AG09309 (cell line): ENCODE measurements at places on chromosomes 11 and 22.
A peak's percentile ranks its signal among the peaks of the same experiment; 100 is the strongest.

DNA sequence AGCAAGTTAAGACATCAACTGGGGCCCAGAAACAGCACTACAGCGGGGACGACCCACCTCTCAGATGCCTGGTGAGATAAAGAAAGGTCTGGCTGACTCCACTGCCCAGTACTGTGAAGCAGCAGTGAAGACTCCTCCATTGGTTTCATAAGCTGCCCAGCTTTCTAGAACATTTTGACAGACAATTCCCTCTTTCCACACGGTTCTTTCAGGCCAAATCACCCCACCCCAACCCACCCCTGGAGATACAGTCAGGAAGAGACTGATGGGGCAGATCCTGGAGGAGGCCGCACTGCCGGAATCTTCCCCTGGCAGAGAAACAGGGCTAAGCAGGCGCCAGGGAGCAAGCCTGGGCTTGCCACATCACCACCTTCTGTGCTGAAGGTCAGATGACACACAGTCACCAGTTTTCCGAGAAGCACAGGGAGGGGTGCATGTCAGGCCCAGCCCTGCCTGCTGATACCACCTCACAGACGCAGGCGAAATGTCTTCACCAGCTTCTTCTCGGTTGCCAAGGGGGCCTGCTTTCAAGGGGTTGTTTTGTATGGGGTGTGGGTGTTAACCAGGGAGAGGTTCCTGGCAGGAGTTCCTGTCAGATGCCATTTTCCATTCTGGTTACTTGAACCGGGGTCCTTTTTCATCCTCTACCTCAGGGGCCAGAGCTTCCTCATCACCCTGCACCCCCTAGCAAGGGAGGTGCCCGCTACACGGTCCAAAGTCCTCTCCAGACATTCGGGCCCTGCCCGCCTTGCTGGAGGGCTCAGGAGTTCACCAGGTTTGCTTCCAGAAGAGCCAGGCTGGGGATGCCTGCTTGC, 1.4 kb upstream of the NEAT1 start:
- DNase-seq: peak; percentile 100

DNA sequence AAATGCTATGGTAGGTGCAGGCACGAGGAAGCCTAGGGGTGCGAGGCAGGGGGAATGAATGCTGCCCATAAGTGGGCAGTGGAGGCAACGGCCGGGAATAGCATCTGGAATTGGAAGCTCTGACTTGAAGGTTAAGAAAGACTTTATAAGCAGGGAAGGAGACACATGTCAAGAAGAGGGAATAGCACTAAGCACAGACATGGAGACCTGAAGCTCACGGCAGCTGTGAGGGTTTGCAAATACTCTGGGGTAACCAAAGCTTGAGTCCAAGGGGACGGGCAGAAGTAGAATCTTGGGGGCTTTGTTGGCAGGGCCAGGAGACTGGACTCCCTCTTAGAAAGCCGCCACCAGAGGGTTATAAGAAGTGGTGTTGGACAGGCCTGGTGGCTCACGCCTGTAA, 112.6 kb downstream of the CEP164 start:
- no peak for DNase-seq

DNA sequence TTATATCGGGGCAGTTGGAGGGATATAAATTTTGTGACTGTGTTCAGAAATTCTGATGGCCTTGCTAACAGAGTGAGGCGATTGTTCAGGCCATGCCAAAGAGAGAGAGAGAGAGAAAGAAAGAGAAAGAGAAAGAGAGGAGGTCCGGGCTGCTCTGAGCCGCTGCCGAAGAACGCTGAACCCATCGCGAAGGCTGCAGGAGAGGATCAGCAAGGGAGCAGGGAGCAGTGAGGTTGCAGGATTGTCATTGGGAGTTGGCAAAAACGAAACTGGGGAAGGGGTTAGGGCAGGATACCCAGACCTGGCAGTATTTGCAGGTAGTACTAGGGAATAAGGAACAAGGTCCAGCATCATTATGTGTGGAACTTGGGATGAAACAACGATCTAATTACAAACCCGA, 537.1 kb downstream of the INSC start:
- DNase-seq: no peak

- DNase-seq: no peak
These were observed 26.6 kb downstream of the DKK3 start for GRCh38 chr11:11981840-11982239.

GRCh38 chr11:57903011-57903410, 120.7 kb upstream of the OR9Q1 start:
- no peak for DNase-seq

DNA sequence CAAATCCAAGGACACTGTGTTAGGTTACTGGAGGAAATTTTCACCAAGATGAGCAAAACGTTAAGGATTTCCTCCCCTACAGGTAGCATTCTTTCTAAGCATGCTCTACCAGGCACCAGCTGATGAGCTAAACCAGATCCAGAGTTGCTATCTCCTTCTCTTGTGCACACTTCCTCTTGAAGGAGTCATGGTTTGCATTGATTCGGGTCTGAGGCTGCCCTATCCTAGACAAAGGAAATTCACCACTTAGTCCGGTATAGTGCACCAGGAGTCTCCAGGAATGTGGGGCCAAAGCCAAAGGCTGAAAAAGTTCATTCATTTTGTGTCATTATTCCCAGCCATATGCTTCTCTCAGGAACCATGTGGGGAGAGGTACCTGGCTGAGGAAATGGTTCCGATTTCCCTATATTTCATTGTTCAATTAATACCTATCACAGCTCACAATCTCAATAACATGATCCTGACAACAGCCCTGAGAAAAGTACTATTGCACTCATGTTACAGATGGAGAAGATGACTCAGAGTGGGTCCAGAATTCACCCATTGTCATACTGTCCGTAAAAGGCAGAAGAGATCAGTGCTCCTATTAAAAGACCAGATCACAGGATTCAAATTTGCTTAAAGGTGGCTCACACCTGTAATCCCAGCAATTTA, 39.1 kb downstream of the SLC35F2 start:
- DNase-seq: no peak

DNA sequence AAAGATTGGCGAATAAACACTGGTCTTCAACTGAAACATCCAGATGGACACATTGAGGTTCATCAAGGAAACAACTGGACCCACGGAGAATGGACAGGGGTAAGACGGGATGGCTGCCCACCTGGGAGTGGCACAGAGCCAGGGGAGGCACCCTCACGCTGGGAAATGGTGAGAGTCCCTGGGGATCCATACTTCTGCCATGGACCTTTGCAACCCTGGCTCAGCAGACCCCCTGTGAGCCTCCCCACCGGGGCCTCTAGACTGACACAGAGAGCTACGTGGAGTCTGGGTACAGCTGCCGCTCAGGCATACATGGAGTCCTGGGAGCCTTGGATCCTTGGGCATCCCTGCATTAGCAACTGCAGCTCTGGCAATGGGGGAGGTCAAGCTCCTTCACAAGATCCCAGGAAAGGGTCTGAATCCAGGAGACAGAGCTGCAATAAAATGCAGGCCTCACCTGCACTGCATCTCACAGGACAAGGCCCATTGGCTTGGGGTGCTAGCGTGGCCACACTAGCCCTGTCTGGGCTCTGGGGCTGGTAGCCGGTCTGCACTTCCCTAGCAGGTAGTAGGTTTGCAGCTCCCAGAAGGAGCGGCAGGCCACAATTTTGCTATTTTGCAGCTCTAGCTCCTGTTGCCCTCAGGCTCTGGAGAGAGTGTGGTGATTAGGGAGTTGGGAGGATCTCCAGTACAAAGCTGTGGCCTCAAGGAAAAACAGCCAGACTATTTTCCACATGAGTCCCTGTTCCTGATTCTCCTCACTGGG, 496.4 kb upstream of the LRRC4C start:
- DNase-seq: no peak

- no peak for DNase-seq
These were observed 2.7 kb downstream of the ST3GAL4 start for GRCh38 chr11:126357969-126358762.

- DNase-seq: no peak
These were observed 84.1 kb downstream of the C22orf31 start for GRCh38 chr22:28977481-28977971.

GRCh38 chr11:17794981-17795380, 60.4 kb downstream of the KCNC1 start:
- no peak for DNase-seq
